GM23338 (cell line): ENCODE measurements at places on chromosomes 12 and 14. TPM values are rescaled to one million over a fixed set of nuclear protein-coding genes. Genes with fewer than 3 reads are reported as not detected.

Gene DNAI7
- not detected in 2 replicates for total RNA-seq

Gene PRH2
- total RNA-seq = 0.69 TPM in 1 of 2 replicates, not detected in the other

Gene ADAM21
- not detected in 2 replicates for total RNA-seq

Gene NABP2
- total RNA-seq = 25.5 and 31.6 TPM in 2 replicates

Gene RNF212B
- not detected in 2 replicates for total RNA-seq

Gene ASCL1
- total RNA-seq = 0.78 TPM in 1 of 2 replicates, not detected in the other

Gene PROX2
- 0.31 TPM in 1 of 2 replicates, not detected in the other for total RNA-seq

Gene POTEM
- total RNA-seq = not detected in 2 replicates

Gene DDN
- 0.04 and 0.10 TPM in 2 replicates for total RNA-seq

Gene CCDC59
- total RNA-seq = 52.2 and 65.2 TPM in 2 replicates

DNA sequence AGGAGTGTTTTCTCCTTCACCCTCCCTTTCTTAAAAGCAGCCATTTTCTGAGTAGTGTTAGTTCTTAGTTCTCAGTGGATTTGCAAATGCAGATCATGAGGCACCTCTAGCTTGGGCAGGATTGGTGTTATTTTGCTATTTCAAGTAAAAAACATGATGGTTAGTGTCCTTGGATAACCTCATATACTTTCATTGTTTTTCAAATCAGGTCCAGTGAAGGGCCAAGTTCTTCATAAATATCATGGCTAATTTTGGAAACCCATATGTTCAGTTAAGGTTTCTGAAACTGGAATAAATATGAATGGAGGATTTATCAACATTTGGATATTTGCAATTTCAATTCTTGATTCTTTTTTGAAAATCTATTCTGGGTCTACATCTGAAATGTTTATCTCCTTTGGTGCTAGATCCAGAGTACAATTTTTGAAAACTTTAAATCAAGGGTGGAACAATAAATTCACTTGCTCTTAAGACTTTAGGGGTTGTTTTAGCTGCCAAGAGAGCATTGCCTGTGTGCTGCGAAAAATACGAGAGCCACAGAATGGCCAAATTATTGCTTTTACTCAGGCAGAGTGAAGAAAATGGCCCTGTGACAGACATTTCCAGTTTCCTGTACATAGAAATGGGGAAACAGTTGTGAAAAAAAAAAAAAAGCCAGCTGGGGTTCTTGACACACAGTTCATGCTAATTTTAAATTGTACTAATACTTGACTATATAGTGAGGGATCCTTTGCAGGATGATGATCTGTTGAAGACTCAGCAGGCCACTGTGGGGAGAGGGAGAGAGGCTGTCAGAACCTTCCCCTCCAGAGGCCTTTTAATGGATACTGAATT lies 104.6 kb downstream of the BICD1 start:
- no peak for DNase-seq

GRCh38 chr12:89080793-89081465 lies 271.4 kb downstream of the DUSP6 start:
- no peak for DNase-seq

- no peak for DNase-seq
Measured at GRCh38 chr12:109698820-109699219, 14.8 kb upstream of the FAM222A start.

- peak; percentile 47 for DNase-seq
Measured at GRCh38 chr14:59262717-59263454, 74.4 kb downstream of the DAAM1 start.

DNA sequence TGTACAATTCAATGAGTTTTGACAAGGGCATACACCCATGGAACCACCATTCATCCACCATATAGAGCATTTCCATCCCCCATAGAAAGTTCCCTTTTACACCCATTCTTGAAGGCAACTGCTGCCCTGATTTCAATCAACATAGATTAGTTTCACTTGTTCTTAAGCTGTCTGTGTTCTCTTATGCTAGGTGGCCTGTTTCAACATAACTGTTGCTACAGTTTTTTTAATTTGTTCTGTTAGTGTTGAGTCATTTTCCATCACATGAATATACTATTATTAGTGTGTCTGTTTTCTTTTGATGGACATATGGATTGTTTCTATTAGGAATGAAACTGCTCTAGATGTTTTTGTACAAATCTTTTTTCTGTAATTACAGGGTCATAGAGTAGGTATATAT lies 123.4 kb downstream of the PTPRQ start:
- DNase-seq = no peak

DNA sequence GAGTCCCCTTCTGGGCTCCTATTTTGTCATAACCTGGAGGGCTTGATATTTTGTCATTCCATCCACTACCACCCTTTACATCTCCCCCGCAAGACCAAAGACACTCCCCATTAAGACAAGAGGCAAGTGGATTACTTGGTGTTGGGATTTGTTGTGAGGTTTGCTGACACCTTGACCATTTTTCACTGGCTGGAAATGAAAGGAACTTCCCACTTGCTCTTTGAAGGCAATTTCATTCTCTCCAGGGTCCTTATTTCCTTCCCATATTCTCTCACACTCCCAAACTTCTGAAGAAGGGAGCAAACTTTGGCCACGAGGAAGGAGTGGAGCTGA lies 14.9 kb downstream of the AGAP2 start:
- no peak for DNase-seq

DNA sequence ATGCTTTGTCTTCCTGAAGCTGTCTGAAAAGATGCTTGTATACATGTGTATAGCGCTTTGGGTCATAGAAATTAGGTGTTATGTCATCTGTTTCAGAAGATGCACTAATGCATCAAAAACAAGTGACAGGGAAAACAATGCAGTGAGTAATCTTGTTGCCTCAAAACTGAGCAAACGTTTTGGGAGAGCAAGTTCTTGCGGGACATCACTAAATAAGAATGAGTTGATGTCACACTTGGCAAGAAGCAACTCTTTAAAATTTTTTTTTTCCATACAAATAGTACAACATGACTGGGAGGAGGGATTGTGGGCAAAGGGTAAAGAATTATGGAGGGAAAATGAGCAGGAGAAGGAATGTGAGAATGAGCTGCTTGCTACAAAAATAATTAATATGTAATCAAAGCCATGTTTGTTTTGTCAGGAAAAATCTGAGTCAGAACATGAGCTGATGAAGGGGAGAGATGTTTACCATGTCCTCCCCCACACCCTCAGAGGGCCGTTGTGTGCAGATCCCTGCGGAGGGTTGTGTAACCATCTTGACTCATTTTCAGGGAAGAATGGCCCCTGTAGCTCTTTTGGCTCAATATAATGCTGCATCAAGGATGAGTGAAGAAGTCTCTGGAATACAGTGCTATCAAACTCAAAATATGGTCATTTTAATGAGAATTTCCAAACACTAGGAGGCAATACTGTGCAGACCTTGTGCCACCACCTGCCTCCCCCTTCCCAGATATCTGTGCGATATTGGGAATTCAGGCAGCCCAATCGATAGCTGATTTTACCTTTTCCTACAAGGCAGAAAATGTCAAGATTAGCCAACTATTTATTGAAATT lies 41.4 kb downstream of the BORCS5 start:
- no peak for DNase-seq

GRCh38 chr12:75859868-75860267 lies 171.7 kb downstream of the PHLDA1 start:
- DNase-seq = no peak

GRCh38 chr14:69107407-69108003 lies 45.4 kb downstream of the DCAF5 start:
- peak; percentile 85 for DNase-seq

DNA sequence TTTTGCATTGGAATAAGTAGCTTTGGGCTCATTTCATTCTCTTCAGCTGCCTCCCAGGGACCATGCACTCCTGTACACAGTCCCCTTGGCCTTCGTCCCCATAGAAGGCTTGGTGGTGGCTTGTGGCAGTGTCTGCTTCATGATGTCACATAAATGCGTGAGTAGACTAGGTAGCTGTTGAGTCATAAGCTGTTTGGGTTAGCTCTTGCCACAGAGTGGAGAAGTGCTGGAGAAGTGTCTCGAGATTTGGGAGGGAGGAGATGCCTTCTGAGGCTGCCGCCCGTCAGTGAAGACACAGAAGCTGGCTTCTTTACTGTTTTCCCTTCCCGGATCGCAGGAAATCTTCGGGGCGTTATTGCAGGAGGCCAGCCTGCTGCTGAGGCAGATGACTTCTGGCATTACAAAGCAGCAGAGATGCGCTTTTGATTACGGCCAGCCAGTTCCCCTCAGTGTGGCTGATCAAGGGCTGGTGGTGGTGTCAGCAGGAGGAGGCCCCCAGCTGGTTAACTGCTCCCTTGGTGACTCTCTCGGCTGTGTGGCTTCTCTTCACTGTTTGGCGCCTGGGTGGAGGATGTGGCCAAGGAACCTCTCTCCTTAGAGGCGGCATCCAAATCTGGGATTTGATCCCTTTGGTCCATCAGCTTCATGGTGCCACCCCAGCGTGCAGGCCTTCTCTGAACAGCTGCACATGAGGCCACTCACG lies 67.6 kb downstream of the AACS start:
- no peak for DNase-seq

- no peak for DNase-seq
Measured at GRCh38 chr14:33711811-33712216, 239.1 kb downstream of the EGLN3 start.

- DNase-seq = no peak
Measured at GRCh38 chr12:91988086-91988923, 157.3 kb downstream of the BTG1 start.

GRCh38 chr12:72330301-72330700 lies 58.1 kb downstream of the TRHDE start:
- DNase-seq = peak; percentile 45

GRCh38 chr12:124110372-124110883 lies 137.4 kb downstream of the ZNF664 start:
- DNase-seq = no peak

DNA sequence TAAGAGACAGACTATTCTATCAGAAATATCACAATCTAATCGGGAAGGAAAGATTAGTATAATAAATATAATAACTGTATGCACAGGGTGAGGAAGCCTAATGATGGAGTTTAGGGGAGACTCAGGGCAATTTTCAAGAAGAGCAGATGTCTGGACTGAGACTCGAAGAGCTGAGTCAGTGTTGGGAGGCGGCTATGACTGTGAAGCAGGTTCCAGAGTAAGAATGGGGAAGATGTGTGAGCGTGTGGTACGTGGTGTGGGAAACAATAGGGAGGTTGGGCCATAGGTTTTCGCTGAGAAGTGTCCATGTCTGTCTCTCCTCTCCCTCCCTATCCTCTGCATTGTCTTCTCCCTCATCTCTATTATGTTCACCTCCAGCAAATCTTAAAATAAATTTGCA lies 85.6 kb downstream of the LMO3 start:
- DNase-seq = no peak
